ENCODE measurements at places on chromosomes 2 and 18.

DNA sequence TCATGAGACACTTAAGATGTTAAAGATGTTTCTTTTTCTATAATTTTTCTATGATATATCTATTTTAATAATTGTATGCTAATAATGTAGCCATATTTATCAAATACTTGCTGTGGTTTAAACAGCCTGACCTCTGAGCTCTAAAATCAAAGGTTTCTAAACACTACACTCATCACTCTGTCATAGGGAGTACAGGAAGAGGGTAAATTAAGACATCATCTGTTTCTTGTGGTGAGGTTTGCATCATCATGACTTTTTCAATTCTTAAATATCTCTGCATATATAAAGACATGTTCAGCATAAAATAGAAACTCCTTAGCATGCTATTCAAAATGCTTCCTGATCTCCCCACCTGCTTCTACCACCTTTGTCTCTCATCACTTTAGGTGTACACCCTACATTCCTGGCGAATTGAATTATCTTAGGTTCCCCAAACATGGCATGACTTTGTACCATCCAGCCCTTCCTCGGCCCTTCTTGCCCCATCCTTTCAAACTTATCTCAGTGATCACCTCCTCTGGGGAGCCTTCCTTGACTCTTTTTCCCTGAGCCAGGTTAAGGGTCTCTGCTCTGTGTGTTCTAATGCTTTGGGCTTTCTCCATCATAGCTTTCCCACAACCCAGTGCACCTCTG, 105.3 kb upstream of the TTN start:
- no peak for DNase-seq

- no peak for DNase-seq
Observed at GRCh38 chr2:110900191-110900590, 167.8 kb downstream of the ACOXL start.

DNA sequence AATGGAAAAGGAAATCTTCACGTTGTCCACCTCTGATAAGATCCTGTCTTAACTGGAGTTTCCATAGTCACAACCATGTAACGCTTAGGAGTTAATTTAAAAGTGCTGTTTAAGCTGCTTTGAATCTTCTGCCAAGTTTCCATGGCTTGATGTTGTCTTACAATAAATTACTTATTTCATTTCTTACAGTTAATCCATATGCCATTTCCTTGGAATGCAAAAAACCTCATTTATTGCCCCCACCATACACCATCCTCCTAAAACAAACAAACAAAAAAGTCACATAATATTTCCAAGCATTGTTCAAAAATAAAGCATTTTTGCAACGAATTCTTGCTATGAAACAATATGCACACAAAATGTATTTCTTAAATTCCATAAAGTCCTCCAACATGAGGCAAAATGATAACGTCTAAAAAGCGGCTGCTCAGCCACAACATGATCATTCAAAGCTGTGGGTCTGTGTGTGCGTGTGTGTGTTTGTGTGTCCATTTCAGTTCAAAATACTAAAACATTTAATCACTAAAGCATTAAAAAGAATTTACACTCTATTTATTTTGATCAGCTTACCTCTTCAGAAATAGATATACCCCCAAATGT, 46.8 kb upstream of the PXDN start:
- no peak for DNase-seq

- DNase-seq, result no peak
Observed at GRCh38 chr18:11996907-11997306, 15.6 kb downstream of the IMPA2 start.

- DNase-seq, result no peak
Observed at GRCh38 chr2:135226961-135227360, 174.9 kb downstream of the RAB3GAP1 start.

GRCh38 chr2:217204358-217204757, 344.5 kb upstream of the TNP1 start:
- no peak for DNase-seq

- no peak for DNase-seq
Observed at GRCh38 chr18:50610349-50610748, 50.5 kb downstream of the MAPK4 start.

DNA sequence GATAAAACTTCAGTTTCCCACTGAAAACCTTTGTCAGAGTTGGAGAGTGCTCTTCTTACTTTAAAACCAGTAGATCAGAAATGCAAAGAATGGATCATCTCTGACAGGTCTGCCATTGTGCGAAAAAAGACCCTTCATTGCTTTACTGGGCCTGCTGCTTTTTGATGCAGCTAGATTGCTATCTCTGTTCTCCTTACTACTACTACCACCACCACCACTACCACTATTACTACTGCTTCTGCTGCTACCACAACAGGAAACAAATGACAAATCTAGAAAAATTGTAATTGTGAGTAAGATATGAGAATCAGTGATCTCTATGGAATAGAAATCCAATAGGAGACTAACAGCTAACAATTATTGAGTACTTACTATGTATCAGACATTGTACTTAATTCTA, 85.8 kb downstream of the PKP4 start:
- no peak for DNase-seq

GRCh38 chr18:27585602-27586173, 400.6 kb upstream of the CHST9 start:
- no peak for DNase-seq

- no peak for DNase-seq
Observed at GRCh38 chr2:38598991-38599295, 3.8 kb downstream of the HNRNPLL start.

GRCh38 chr2:239315308-239315707, 85.5 kb downstream of the HDAC4 start:
- DNase-seq, result no peak

- DNase-seq, result no peak
Observed at GRCh38 chr2:30310955-30311354, 79.6 kb downstream of the LBH start.

- no peak for DNase-seq
Observed at GRCh38 chr2:66897181-66897580, 462.3 kb downstream of the MEIS1 start.

DNA sequence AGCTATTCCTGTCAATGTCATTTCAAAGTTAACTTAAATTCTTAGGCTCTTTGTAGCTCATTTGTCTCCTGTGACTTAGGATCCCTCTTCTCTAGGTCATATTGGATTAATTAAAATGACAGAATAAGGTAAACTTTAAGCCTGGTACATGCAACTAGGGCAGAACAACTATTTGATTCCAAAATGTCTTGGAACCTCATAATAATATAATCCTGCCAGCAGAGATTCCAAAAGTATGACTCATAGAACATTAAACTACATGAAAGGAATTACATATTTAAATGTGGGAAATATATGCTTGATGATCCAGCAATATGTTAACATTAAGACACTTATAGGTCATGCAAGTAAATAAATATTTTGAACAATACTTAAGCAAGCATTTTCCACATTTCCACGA, 63.3 kb downstream of the COL3A1 start:
- DNase-seq, result no peak

DNA sequence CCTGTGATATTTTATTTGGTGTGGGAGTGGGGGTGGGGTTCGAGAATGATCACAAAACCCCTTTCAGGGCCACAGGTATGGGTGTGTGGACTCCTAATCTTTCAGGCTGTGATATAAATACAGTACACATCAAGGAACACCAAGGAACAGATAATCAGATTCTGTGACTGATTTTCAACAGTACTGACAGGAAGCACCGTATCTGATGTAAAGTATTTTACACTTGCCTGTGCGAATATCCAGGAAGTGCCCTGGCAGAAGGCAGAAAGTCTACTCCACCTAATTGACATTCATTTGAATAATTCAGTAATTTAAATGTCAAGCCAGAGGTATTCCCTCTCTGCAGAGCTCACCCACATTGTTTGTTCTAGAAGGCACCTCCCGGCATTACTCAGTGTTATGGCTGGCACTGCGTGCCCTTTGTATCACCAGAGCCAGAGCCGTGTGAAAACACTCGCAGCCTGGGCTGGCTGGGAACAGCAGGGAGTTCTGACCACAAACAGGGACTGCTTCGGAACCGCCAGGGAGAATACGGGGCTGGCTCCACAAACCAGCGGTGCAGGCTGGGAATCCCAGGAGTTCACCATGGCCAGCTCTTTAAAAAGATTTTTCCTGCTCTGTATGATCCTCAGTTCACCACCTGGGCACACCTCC, 91.8 kb downstream of the ACVR1 start:
- DNase-seq, result no peak

DNA sequence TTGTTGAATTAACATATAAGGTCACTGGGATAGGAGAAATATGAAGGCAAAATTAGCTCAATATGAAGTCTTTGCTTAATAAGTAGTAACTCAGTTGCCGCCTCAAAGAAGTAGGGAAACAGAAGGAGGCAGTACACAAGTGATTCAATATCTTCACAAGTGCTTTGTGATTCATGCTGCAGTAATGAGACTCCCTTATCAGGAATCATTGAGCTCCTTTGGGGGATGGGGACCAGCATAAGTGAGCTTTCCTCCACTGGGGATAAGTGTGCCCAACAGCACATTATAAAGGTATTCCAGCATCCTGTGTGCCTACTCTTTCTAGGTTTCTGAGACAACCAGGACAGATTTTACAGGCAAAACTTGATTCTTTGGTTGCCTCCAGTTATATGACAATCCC, 323.4 kb upstream of the UBE2E3 start:
- DNase-seq, result no peak

GRCh38 chr2:3610881-3611505, 16.1 kb downstream of the COLEC11 start:
- no peak for DNase-seq

DNA sequence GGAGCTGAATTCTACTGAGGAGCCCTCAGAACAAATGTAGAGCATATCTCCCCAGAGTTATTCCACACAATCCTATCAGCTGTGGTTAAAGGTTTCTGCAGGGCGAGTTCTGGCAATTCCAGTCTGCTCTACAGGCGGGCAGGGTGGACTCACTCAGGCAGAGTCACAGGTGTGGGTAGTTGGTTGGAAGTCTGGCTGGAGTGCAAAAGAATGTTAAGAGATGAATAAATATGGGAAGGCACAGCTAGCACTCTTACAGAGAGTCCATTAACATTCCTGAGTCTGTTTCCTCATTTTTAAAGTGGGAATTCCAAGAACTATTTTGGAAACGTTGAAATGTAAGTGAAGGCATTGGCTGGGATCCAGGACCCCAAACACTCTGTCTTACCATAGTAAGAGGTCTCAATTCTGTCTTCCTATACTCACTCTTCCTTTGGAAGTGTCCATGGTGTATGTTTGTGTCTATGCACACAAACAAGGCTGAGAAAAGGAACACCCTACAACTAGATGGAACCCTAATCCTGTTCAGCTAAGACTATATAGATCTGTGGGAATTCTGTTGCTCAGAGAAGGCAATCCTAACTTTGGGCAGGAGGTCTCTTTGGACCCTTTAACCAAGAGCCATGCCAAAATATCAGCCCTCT, 63.3 kb upstream of the AQP4 start:
- no peak for DNase-seq

DNA sequence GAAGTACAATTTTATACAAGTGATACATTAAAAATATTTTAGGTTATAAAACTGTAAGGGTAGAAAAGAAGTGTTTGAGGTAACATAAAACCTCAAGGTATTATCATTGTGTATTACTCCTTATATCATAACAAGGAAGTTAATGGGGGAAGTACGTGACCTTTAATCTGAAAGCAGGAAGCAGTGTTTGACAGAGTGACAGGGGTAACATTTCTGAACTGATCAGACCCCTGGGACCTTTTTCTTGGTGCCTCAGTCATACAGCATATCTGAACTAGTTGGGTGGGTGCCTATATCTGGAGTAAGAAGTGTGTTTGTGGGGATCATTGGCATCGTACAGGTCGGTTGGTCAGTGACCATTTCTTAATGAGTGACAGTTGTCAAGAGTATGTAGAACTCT, 43.0 kb downstream of the MALT1 start:
- no peak for DNase-seq

DNA sequence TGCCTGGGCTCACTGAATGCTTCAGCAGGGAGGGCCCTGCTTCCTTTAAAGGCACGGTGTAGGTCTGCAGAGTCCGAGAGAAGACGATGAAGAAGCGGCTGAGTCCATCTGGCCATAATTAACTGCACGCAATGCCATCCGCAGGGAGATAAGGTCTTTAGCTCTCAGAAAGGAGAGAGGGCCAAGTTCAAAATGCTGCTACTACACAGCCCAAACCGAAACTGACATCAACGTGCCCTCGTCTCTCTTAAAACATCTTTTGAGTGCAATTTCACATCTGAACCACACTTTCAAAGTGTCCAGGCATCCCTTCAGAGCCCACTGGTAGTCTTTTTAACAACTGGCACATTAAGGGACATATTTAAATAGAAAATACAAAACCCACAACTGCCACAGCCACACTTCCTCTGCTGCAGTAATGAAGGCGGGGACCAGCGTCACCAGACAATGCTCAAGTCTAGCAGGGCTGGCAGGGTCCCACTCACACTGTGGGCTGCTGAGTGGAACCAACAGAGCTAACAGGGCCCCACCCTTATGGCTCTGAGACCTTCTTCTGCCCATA, 35.8 kb downstream of the ST3GAL5 start:
- DNase-seq, result peak; percentile 36

GRCh38 chr18:73848656-73849055, 299.0 kb downstream of the FBXO15 start:
- DNase-seq, result no peak

DNA sequence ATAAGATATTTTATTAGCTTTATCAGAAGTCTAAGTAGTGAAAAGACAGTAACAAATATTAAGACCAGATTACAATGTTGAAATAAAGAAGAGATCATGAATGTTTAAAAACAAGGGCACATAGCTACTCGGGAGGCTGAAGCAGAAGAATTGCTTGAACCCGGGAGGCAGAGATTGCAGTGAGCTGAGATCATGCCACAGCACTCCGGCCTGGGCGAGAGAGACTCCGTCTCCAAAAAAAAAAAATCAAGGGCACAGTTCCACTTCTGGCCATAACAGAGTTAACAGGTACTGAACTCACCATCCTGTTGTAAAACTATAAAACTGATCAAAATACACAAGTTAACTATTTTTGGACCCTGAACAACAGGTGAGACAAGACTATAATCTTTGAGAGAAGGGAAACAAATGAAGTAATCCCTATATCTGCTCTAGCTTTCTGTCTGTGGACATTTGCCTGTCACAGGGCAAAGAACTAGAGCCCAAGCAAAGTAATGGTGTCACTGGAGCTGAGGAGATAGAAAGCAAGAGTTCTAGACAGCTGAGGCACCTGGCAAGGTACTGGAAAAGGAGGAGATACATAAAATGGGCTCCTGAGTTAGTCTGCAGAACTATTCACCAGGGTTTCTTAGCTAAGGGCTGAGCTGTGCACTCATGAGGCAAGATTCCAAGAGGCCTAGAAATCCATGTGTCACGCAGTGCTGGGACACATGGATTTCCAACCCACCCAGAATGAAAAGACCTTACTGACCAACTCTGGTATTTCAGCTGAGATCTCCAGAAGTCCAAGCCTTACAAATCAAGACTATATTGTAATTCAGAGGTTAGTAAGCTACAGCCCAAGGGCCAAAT, 15.2 kb downstream of the MMADHC start:
- DNase-seq, result no peak

Measured in stimulated activated effector memory CD8-positive, alpha-beta T cell treated with anti-CD3 and anti-CD28 coated beads, Interleukin-12 subunit alpha, Interleukin-12 subunit beta, amount 100 ng/mL, for 72 hours (primary cell).